ENCODE measurements at places on chromosomes 2 and 18. TPM values are rescaled to one million over a fixed set of nuclear protein-coding genes. Genes with fewer than 3 reads are reported as not detected.

DNA sequence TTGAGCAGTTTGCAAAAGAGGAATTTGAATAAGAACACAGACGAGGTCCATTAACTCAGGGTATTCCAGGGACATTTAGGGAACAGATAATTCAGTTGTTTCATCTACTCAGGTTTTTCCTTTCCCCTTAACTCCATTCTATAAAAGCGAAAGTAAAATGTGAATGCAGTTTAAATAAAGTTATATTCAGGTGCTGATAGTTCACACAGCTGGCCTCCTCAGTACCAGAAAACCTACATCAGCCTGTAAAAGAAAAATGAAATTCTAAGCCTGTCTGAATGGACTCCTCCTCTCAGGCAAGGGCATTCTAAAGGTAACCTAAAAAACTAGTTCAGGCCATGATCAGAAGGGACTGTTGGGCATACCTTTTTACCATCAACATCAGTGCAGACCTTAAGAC, 873.8 kb downstream of the SUCLG1 start:
- no peaks in the 10 kb centered on the region for H3K36me3 ChIP-seq
- H3K27ac ChIP-seq: no peak overlapping the region
- H3K4me1 ChIP-seq: peaks cover 3% of the 10 kb centered on the region
- DNase-seq: no peak
- no peak overlapping the region for H3K4me3 ChIP-seq

GRCh38 chr18:79604913-79605880, 74.4 kb upstream of the CTDP1 start:
- no peak overlapping the region for H3K4me3 ChIP-seq
- peaks cover 36% of the 10 kb centered on the region for H3K4me1 ChIP-seq
- H3K27ac ChIP-seq: no peak overlapping the region
- peaks cover 25% of the 10 kb centered on the region for H3K27me3 ChIP-seq

The IL1RN gene
- total RNA-seq: not detected

DNA sequence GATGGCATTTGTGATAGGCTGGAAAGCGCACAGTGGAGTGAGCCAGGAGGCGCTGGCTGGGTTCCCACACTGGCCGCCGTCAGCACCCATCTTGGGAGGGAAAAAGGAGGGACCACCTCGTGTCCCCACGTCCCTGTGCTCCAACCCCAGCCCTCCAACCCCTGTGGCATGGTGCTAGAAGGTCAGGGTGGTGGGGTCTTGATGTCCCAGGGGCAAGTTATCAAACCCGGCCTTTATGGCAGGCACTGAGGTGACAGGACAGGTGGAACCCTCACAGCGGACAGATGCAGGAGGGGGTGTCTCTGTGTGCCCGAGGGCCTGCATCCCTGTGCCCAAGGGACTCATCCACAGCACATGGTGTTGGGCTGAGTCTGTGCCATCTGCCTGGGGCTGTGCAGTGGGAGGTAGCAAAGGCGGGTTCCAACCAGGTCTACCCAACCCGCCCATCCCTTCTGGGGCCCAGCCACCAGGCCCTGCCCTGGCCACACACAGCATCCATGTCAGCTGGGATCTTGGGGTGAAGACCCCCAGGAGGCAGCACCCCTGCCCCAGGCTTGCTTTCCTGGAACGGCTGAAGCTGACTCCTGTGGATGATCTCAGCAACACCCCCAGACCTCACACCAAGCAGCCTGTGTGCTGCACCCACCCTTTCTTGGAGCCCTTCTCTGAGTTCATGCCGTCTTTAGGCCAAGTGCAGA, 246.1 kb downstream of the NDUFA10 start:
- peaks cover 16% of the 10 kb centered on the region for H3K4me1 ChIP-seq
- H3K4me3 ChIP-seq: no peak overlapping the region

- H3K36me3 ChIP-seq: no peaks in the 10 kb centered on the region
- peaks cover 38% of the 10 kb centered on the region for H3K4me1 ChIP-seq
- H3K27me3 ChIP-seq: no peaks in the 10 kb centered on the region
- DNase-seq: no peak
- H3K4me3 ChIP-seq: no peak overlapping the region
- H3K27ac ChIP-seq: no peak overlapping the region
Observed at GRCh38 chr2:26521913-26522180, 43.9 kb upstream of the OTOF start.

The FAP gene
- not detected for total RNA-seq

DNA sequence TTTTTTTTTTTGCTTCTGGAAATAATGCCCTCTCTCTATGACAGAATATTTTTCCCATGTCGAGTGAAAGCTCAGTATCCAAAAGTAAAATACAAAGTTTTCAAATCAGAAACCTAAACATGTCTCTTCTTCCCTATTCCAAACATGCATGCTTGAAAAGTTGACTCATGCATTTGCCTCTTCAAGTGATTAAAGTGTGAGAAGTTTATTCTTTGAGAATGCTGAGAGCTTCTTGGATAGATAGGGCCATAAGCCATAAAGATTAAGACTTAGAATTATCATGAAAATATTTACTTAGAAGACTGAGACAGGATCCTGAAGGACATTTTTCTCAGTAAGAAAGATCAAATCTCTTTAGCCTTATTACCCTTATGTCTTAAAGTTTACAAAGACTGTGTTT, 98.6 kb upstream of the EPB41L5 start:
- H3K36me3 ChIP-seq: peaks cover 10% of the 10 kb centered on the region
- H3K27ac ChIP-seq: no peak overlapping the region
- DNase-seq: no peak
- peaks cover 4% of the 10 kb centered on the region for H3K4me1 ChIP-seq
- no peak overlapping the region for H3K4me3 ChIP-seq

- DNase-seq: no peak
- H3K4me3 ChIP-seq: no peak overlapping the region
- no peak overlapping the region for H3K27ac ChIP-seq
- H3K36me3 ChIP-seq: no peaks in the 10 kb centered on the region
- H3K27me3 ChIP-seq: no peaks in the 10 kb centered on the region
Observed at GRCh38 chr2:40240070-40240469, 211.8 kb downstream of the SLC8A1 start.

The MPV17 gene
- total RNA-seq: 55.0 TPM

DNA sequence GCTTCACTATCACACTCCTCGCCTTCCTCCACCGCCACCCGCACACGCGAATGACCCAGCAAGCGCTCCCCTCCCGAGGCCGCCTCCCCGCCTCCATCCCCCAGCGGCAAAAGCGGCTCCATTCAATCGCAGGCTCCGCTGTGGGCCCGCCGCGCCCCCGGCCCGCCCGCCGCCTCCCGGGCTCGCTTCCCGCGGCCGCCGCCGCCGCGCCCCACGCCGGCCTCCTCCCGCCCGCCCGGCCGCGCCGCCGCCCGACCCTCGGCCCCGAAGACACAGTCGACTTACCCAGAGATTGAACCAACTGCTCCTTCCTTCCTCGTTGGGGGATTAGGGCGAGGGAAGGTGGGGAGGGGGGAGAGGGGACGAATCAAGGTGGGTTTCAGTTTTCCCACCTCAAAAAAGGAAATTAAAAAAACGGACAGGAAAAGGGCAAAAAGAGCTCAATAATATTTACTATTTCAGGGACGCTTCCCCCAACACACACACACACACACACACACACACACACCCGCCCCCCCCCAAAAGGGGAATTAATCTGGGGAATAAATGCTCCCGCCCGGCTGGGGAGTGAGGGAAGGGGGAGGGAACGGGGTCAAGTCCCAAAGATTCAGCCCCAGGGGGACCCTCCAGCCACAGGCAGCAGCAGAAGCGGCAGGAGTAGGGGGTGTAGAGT, 743 bp downstream of the XPO1 start:
- H3K36me3 ChIP-seq: peaks cover 9% of the 10 kb centered on the region
- H3K27ac ChIP-seq: peak overlapping the region; percentile 96
- peak overlapping the region; percentile 98 for H3K4me3 ChIP-seq
- peaks cover 24% of the 10 kb centered on the region for H3K4me1 ChIP-seq
- peak; percentile 50 for DNase-seq

DNA sequence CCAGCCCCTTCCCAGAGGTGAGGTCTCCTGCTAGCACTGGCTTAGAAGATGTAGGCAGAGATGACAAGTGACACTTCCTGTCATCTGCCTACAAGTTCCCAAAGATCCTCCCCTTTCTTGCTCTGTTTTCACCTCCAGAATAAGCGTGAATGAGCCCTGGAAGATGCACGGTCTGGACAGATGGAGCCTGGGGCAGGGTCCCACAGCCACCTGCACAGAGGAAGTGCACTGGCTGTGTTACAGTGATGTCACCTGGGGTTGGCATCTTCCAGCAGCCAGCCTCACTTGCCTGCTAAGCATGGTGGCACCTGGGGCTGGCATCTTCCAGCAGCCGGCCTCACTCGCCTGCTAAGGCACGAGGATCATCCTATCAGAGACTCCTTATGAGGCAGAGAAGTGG, 32.3 kb downstream of the TMEM18 start:
- no peaks in the 10 kb centered on the region for H3K36me3 ChIP-seq
- peak; percentile 1 for DNase-seq
- H3K4me1 ChIP-seq: no peaks in the 10 kb centered on the region
- no peak overlapping the region for H3K27ac ChIP-seq
- H3K27me3 ChIP-seq: peaks cover 5% of the 10 kb centered on the region

The REEP1 gene
- 0.62 TPM for total RNA-seq

- no peaks in the 10 kb centered on the region for H3K36me3 ChIP-seq
- H3K4me1 ChIP-seq: peaks cover 11% of the 10 kb centered on the region
- DNase-seq: no peak
- H3K4me3 ChIP-seq: no peak overlapping the region
- no peak overlapping the region for H3K27ac ChIP-seq
Observed at GRCh38 chr2:20391951-20392699, 41.5 kb upstream of the PUM2 start.

GRCh38 chr18:70503060-70503459, 214.2 kb downstream of the SOCS6 start:
- H3K36me3 ChIP-seq: peaks cover 4% of the 10 kb centered on the region
- peaks cover 9% of the 10 kb centered on the region for H3K27me3 ChIP-seq
- H3K27ac ChIP-seq: no peak overlapping the region
- no peak overlapping the region for H3K4me3 ChIP-seq
- DNase-seq: no peak
- H3K4me1 ChIP-seq: no peaks in the 10 kb centered on the region

DNA sequence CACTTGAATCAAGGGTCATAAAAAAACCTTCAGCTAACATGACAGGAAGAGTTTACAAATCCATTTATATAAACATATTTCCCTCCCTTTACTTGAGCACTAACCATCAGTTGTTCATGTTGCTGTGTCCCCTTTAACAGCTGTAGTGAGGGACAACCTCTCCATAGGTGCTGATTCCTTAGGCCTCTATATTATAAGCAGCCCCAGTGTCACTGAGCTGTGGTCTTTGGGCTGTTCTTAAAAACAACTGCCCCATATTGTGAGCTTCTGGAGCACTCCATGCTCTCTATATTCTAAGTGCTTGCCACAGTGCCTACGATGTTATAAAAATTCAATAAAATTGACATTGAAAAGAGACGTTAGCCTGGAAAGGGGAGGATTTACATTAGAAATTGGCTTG, 175.3 kb downstream of the ZNF385B start:
- H3K27ac ChIP-seq: no peak overlapping the region
- H3K4me1 ChIP-seq: peaks cover 4% of the 10 kb centered on the region
- H3K36me3 ChIP-seq: no peaks in the 10 kb centered on the region

The DNAJC5G gene
- total RNA-seq: not detected

- no peak overlapping the region for H3K27ac ChIP-seq
- H3K36me3 ChIP-seq: no peaks in the 10 kb centered on the region
- no peak overlapping the region for H3K4me3 ChIP-seq
- H3K4me1 ChIP-seq: no peaks in the 10 kb centered on the region
- DNase-seq: no peak
- H3K27me3 ChIP-seq: no peaks in the 10 kb centered on the region
Observed at GRCh38 chr2:145416640-145417039, 896.7 kb upstream of the ZEB2 start.

- no peak overlapping the region for H3K27ac ChIP-seq
- H3K27me3 ChIP-seq: peaks cover under 1% of the 10 kb centered on the region
- no peak for DNase-seq
- H3K36me3 ChIP-seq: no peaks in the 10 kb centered on the region
Observed at GRCh38 chr2:164766216-164766953, 75.2 kb downstream of the COBLL1 start.

DNA sequence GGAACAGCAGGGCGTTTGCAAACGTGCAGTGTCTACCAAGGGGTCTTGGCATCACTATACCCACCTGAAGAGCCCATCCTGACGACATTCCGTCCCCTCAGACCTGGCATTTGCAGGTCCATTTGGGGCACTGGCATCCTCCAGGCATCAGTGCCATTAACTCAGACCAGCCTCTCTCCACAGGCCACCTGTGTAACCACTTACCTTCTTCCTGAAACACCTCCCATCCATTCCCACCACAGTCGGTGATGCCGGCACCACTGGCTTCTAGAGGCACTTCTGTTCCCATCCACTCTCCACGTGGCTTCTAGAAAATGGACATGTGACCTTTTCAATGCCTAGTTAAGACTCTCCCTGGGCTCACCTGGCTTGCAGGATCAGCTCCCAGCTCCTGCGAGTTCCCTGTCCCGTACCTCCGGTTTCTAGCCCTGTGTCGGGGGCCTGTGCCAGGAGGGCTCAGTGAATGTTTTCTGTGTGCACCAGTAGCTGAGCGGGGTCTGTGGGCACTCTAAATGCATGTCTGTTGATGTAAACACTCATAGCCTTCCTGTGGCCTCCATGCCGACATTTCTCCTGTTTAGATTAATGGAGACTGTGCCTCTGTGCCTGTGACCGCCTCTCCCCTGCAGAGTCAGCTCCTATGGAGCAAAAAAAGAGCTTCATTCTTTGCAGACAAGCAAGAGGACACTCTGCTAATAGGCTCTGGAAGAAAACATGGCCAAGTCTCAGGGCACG, 458.0 kb upstream of the HS6ST1 start:
- H3K27ac ChIP-seq: no peak overlapping the region
- no peak for DNase-seq
- H3K4me3 ChIP-seq: no peak overlapping the region
- peaks cover 2% of the 10 kb centered on the region for H3K4me1 ChIP-seq

DNA sequence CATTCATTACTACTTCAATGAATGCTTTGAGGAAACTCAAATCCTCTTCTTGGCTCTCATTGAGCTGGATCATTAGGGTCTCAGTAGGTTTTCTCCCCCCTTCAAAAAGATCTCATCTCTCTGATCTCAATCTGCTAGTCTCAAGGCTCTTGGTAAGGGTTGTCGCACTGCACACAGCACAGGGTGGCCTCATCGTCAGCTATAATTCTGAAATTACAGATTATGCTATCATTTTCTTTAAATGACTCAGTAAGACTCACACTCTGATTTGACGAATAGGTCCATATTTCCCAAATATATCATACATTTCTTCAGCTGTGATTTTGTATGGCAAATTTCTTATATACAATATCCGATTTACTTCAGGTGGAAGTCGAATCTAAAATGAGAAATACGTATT, 2.3 kb downstream of the SF3B6 start:
- peaks cover 24% of the 10 kb centered on the region for H3K36me3 ChIP-seq
- no peak overlapping the region for H3K27ac ChIP-seq
- no peak for DNase-seq

The INHA gene
- total RNA-seq: not detected

GRCh38 chr2:239459606-239460005, 58.8 kb upstream of the HDAC4 start:
- no peaks in the 10 kb centered on the region for H3K4me1 ChIP-seq
- no peak overlapping the region for H3K4me3 ChIP-seq
- H3K27ac ChIP-seq: no peak overlapping the region
- H3K27me3 ChIP-seq: peaks cover 4% of the 10 kb centered on the region
- no peaks in the 10 kb centered on the region for H3K36me3 ChIP-seq

The TSN gene
- total RNA-seq: 264 TPM
